ENCODE measurements at places on chromosomes 6 and 20.

GRCh38 chr6:166782520-166782919, 155.5 kb upstream of the RPS6KA2 start:
- DNase-seq, result no peak

DNA sequence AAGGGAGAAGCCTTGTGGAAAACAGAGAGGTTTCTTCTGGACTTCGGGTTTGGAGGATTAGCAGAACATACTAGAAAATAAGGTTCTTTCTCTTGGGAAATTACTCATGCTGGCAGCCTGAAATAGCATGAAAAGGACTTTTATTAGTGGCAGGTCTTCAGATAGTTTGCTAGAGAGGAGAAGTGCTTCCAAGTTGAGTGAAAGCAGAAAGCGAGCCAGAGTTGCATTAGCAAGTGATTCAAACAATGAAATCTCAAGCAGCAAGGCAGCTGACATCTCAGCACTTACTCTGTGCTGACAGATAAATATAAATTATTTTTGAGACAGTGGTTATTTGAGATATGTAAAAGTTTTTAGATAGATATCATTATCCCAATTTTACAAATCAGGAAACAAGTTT, 91.9 kb downstream of the PLCB4 start:
- DNase-seq, result no peak

DNA sequence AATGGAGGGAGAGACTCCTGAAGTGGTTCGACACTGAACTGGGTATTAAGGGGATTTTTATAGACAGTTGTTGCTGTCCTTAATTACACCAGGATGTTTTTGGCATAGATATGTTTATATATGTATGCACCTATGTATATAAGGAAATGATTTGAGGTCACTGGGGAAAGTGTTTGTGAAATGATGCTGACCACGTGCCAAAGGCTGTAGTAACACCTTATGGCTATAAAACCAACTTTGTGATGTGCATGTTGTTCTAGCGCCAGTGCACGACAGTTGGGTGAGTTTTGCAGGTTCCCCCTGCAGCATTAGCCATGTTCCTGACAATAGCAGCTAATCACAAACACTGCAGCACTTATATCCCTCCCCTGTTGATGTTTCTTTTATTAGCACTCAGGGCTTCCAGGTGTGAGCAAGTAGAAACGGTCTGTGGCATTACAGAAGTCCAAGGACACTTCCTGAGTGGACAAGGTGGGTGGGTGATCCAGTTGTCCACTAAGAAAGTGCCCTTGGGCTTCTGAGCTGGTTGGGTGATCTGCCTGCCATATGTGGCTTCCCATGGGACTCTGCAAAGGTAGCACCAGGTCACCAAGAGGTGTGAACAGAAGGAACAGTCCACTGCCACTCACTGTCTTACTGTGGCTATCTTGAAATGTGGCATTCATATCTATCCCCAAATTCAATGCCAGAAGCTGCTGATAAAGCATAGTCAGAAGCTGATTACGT, 63.0 kb upstream of the RBM24 start:
- DNase-seq, result no peak

DNA sequence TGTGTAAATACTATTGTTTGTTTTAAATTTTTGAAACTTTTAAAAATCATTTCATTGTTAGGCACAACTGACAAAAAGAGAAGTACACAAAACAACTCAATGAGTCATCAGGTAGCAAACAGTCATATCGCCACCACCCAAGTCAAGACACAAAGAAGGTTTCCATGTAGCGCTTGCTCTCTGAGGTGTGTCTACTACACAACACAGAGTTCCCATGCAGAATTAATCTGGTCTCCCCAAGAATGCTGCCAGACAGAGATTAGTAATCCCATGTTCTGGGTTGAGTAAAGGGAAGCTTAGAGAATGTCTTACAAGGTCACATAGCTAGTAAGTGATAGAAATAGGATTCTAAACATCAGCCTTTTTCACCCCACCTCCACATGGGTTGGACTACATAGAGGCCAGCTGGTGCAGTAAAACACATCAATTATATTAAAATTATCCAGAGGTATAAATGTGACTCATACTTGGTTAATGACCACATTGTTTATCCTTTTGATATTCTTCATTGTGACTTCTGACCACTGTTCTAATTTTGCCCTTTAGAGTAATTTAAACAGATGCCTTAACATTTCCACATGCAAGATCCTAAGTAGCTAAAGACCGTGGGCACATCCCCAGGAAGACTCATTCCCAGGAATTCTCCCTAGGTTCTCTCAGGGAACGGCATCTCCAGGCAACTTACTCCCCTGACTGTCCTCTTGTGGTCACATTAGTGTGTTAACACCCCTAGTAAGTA, 413.5 kb downstream of the PRKN start:
- no peak for DNase-seq

- DNase-seq, result no peak
Measured at GRCh38 chr6:71619836-71620235, 266.5 kb upstream of the RIMS1 start.

DNA sequence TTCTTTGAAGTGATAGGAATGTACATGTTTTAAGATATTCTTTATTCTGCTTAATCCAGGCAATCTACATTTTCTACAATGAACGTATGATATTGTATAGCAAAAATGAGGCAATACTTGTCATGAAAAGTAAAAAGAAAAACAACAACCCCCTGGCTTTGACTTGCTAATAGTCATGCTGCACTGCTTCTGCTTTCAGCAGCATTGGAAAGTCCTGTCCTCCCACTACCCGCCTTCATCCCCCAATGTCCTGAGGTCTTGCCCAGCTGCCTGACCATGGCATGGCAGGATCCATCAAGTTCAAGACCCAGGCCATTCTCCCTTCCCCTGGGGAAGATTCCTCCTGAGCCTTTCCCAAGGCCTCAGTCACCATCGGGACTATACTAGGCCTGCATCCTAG, 156.5 kb downstream of the SH3BGRL2 start:
- DNase-seq, result no peak

DNA sequence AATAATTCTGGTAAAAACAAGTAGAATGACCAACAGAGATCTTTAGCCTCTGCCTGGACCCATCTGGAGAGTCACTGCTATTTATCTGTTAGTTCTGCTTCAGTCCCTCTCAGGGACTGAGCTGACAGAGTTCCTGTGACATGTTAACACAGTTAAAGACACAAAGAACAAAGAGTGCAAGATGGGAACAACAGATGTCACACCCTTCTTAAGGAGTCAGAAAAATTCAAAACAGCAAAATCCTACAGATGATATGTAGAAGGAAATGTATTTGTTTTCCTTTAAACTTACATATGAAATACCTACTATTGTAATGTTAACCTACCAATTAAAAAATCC, 102.2 kb downstream of the FYN start:
- DNase-seq, result no peak

GRCh38 chr6:84074988-84075781, 41.6 kb downstream of the MRAP2 start:
- no peak for DNase-seq

GRCh38 chr6:3337521-3338350, 79.0 kb downstream of the PSMG4 start:
- no peak for DNase-seq

DNA sequence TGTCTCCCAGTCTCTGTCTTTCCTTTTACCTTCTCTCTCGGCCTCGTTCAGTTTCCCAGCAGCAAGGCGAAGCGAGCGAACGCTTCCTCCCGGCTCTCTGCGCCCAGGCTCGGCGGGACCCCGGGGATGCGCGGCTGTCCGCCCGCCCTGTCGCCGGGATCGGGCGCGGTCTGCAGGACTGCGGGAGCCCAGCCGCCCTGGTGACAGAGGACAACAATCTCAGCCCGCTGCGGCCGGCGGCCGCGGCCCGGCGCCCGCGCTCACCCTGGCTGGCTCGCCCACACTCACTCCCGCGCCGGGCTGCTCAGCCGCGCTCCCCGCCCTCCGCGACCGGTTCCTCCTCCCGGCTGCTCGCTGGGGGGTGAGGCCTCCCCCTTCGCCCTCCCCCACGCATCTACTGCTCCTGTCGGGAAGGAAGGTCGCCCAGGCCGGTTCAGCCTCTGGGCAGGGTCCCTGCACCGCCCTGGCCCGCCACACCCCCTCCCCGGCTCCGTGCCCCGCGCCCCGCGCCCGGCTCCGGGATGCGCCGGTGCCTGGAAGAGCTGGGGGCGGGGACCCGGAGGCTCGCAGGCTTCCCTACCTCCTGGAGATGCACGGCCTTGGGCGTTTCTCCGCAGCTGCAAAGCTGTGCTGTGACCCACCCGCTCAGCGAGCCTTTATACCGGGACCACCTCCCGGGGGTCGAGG, 410 bp downstream of the SYNE1 start:
- no peak for DNase-seq

- DNase-seq, result no peak
Measured at GRCh38 chr6:92292067-92292466, 1127.3 kb downstream of the EPHA7 start.

DNA sequence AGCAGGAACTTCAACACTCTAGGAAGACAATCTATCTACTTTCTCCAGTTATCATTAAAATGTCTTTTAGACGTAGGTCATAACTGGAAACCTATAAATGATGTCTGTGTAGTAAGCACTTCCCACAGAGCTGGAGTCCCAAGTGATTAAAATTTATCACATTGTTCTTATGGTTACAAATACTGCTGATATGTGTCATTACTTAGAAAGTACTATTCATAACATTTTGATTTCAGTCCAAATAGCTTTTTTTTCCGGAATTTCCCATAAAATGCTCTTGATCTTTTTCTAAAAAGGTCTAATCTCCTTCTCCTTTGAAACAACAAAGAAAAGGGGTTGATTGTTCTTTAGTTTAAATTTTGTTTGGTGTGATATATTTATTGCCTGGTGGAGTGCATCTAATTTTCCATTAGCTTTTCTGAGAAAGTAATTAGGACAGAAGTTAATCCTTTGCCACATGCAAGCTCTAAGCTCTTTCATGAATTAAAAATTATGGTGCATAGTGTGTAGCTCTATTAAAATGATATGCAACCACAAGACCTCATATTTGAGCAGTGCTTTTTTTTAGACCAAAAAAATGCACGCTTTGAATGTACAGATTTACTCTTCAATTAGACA, 132.7 kb upstream of the TCF21 start:
- DNase-seq, result no peak

- no peak for DNase-seq
Measured at GRCh38 chr20:19688031-19688806, 69.8 kb upstream of the RIN2 start.

GRCh38 chr6:30684386-30685156, 1.9 kb downstream of the PPP1R18 start:
- peak; percentile 86 for DNase-seq

DNA sequence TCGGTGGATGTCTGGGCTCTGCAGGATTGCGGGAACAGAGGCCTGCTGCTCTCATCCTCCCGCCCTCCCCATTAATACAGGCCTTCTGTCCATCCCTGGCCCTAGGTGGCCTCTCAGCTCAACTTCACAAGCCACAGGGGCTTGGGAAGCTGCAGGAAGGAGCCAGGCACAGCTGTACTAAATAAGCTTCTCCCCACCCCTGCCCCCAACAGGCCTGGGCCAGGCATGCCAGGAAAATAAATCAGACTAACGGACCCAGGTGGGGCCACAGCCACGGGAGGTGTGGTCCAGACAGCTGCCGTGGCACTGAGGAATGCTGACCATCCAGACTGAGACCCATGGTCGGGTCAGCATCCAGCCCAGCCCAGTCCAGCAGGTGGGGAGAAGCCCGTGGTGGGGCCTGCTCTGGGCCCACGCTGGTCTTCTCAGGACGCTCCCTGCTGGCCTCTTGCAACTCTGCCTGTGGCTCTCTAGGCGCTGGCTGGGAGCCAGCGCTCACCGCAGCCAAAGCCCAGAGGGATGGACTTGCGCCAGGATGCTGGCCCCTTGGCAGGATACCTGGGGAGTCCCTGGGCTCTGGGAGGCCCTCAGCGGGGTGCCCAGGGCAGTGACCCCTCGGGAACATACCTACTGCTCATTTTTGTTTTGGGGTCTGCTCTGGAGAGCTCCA, 8.6 kb upstream of the YTHDF1 start:
- no peak for DNase-seq

DNA sequence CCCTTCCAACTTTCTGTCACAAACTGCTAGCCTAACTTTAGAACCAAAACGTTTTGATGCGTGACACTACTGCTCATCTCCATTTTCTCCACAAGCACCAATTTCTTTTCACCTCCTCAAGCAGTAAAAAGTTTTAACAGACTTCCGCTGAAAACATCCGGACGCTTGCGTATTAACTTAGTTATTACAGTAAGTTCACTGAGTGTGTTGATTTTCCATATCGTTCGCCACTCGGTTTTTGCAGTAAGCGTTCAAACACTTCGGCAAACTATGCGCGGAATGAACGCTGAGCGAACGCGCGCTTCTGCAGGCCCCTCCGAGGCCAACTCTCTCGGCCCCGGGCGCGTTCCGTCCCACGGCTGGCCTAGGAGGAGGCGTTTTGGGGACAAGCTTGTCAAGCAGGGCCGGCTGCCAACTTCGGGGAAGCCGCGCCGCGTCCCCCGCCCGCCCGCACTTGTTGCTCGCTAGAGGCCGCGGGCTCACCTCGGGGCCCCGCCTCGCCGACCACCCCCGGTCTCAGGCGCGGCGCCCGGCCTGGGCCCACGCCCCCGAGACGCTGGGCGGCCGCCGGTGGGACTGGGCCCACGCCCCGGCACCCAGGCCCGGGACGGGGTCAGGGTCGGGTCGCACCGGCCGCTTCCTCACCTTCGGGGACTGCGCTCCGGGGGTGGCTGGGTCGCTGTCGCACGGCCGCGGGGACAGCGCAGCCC, 945 bp downstream of the PHF10 start:
- peak; percentile 74 for DNase-seq

- DNase-seq, result no peak
Measured at GRCh38 chr6:33678932-33679490, 32.5 kb downstream of the UQCC2 start.

GRCh38 chr6:94196891-94197290, 777.5 kb upstream of the EPHA7 start:
- DNase-seq, result no peak

- no peak for DNase-seq
Measured at GRCh38 chr6:72417759-72418158, 204.1 kb upstream of the KCNQ5 start.

DNA sequence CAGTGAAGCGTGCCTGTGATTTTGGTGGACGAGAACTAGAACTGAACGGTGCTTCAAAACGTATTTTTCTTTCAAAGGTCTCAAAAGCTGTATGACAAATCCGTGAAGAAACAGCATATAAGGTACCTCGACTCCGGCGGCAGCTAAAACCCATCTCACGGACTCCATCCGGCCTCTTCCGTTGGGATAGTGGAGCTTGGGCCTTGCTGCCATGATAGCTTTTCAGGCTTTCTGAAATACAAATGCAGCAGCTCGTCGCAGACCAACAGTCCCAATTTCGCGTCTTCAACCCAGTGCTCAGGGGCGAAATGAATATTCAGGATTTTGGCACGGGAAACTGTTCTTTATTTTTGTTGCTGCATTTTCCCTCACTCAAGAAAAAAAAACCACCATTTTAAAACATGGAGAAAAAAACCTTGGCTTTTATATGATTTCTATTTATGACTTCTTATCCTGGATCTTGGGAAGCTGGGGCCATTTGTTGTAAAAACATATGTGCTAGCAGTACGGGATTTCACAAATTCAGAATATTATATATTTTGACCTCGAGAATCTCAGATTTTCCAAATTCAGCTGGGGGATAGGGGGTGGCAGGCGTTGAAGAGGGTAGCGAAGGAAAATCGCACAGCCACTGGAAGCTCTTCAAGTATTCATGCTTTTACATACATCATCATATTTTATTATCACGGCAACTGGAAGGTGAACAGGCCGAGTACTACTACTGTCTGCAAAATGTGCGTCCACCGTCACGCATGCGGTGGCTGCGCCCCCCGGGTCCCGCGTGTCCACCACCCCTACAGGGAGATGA, 849 bp downstream of the GSTA4 start:
- no peak for DNase-seq

GRCh38 chr6:145668844-145669243, 66.5 kb downstream of the EPM2A start:
- no peak for DNase-seq

Measured in activated CD8-positive, alpha-beta memory T cell treated with anti-CD3 and anti-CD28 coated beads, Interleukin-2, amount 10 ng/mL, durations not matched to agents 7 days and 5 days (primary cell).